ENCODE measurements at places on chromosomes 16 and 17.

- DNase-seq = no peak
These were observed 646.1 kb downstream of the CDH11 start for GRCh38 chr16:64475627-64476351.

- peak; percentile 85 for DNase-seq
These were observed 8.5 kb upstream of the MSL1 start for GRCh38 chr17:40113110-40113906.

DNA sequence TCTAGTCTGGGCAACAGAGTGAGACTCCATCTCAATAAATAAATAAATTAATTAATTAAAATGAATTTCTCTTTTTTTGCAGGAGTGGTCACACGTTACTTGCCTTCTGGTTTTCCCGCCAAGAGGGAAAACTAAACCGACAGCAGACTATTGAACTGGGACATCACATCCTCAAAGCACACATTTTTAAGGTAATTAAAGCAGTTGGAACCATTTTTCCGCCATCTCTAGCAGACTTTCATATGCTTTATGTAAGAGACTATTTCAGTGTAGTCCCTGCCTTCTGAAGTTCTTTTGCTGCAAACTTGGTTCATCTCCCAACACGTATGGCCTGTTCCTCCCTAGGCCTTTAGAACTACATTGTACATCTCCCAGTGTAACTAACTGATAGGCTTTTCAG lies 66.5 kb downstream of the CYB561 start:
- DNase-seq = no peak

DNA sequence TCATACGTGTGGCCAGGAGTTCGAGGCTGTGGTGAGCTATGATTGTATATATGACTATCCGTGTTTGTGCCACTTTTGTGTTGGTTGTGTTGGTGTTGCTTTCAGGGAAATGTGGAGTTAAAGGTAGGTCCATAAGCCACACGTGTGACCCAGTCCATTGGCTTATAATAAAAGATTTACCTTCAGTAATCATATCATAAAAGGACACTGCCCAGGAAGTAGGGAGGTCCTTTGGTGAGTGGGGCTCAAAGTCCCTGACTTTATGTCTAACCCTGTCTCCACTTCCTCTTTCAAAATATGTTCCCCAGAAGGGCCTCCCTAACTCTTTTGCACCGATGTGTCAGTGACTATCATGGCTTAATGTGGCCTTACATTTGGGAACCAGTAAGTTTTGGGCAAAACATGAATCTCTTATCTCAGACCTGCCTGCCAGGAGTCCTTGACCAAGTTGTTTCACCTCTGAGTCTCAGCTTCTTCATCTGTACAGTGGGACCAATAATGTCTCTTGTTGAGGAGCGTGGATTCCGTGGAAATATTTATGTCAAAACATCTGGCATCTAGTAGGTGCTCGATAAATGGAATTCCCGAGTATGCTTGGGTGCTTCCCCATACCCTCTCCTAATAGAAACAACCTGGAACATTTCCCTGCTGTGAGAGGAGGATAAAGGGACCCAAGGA lies 4.8 kb downstream of the TNP2 start:
- no peak for DNase-seq

- DNase-seq = no peak
These were observed 59.3 kb downstream of the CENPV start for GRCh38 chr17:16293931-16294330.

- peak; percentile 63 for DNase-seq
These were observed at the start of gene SNX20 for GRCh38 chr16:50681021-50681885. SNX20 (minus strand) TSS chr16:50681312; CDS start chr16:50677526, 3,786 bp downstream.

DNA sequence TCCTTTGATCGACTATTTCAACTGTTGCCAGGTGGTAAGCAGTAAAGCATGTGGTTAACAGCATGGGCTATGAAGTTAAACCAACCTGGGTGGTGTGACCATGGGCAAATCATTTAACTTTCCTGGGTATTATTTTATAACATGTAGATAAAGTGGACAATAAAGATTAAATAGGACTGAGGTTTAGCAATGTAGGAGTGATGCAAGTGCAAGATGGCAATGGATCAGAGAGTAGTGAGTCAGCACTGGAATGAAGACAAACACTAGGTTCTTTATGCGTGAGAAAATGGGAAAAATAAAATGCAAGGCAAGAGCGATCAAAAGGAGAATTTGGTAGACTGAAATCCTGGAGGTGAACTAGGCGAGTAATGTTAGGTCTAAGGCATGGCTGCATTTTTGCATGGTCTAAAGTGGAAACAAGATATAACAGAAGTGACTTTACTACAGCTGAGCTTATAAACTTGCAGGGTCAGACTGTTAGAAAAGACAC lies 222.4 kb upstream of the AXIN2 start:
- no peak for DNase-seq
